ENCODE measurements at places on chromosomes 11 and 22.

GRCh38 chr11:76083563-76084451, 122.5 kb downstream of the WNT11 start:
- no peak for DNase-seq

DNA sequence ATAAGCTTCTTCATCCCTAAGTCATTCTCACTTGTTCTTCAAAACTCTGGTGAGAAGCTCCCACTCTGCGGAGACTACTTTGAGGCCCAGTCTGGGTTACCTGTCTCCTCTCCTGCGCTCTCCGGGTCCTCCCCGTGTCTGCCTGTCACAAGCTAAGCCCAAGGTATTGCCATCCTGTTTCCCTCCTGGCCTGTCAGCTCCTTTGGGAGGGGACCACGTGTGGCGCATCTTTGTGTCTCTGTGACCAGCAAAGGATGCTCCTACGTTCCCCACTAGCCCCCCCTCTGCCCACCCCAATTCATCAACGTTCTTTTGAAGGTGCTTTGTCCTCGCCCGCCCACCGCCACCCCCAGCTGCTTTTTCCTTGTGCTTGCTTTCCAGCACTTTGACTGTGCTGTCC, 31.8 kb upstream of the FBLN1 start:
- DNase-seq, result no peak

DNA sequence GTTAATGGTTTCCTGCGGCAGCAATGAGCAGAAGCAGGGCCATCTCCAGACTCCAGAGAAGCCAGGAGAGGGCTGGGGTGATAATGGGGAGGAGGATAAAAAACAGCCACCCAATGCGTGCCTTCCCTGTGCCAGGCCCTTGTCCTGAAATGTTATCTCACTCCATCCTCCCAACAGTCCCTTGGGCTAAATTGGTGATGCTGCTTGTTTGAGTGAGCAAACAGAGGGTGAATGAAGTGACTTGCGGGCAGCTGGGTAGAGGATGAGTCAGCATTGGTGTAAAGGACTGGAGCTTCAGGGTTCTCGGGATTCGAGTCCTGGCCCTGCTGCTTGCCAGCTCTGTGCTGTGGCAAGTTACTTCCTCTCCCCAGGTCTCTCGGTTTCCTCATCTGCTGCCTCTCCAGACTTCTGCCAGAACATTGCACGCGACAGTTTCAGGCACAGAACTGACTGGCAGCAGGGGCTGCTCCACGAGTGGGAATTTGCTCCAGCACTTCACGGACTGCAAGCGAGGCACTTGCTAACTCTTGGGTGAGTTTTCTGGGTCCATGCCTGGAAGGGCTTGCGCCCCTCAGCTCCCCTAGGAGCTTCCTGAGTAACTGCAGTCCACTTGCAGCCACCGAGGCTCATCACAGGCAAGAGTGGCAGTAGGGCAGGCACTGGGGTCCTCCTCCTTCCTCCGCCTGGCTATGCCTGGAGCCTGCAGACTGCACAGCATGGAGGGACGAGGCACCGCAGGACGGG, at the start of gene P2RY6:
P2RY6 (plus strand) TSS at position 403 of the 744 bp plus-strand sequence. CDS start 24,181 bp downstream, outside the sequence.
- no peak for DNase-seq

DNA sequence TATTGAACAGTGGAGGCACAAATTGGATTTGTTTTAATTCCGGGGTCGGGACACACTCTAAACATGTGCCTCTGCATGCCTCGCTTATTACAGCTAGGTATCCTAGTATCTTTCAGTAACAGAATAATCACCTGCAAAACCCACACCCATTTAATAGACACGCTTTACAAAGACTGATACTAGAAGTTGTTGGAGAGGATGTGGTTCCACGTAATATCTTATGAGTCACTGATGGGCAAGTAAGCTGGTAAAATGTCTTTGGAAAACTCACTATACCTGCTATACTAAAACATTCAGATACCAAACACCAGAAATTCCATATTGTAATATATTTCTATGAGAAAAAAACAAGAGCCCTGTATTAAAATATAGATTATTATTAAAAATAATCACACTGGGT, 84.0 kb downstream of the GGTLC2 start:
- no peak for DNase-seq

- no peak for DNase-seq
Measured at GRCh38 chr11:119796363-119797060, 67.5 kb upstream of the NECTIN1 start.

DNA sequence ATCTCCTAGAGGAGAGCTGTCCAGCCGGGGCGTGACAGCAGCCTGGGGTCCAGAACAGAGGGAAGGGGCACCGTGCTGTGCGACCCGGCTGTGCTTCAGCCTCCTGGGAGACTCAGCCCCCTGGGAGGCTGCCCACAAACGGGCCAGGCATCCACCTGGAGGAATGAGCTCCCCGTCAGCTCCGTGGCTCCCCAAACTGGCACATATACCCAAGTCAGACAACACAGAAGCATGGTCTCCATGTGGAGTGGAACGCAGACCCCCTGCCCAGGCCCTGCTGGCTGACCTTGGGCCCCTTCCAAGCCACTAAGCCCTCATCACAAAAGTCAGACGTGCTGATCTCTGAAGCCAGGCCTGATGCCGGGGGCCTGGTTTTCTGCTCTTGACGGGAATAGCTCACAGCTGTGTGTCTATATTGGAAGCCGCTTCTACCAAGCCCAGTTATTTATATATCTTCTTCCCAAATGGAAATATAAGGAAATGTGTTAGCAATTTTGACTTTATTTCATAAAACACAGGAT, 91.7 kb downstream of the BRD1 start:
- DNase-seq, result no peak

All from Jurkat, Clone E6-1 (cell line).